ENCODE measurements at places on chromosomes 2 and 18.

- DNase-seq, result no peak
Measured at GRCh38 chr2:18896125-18896764, 306.9 kb upstream of the NT5C1B start.

DNA sequence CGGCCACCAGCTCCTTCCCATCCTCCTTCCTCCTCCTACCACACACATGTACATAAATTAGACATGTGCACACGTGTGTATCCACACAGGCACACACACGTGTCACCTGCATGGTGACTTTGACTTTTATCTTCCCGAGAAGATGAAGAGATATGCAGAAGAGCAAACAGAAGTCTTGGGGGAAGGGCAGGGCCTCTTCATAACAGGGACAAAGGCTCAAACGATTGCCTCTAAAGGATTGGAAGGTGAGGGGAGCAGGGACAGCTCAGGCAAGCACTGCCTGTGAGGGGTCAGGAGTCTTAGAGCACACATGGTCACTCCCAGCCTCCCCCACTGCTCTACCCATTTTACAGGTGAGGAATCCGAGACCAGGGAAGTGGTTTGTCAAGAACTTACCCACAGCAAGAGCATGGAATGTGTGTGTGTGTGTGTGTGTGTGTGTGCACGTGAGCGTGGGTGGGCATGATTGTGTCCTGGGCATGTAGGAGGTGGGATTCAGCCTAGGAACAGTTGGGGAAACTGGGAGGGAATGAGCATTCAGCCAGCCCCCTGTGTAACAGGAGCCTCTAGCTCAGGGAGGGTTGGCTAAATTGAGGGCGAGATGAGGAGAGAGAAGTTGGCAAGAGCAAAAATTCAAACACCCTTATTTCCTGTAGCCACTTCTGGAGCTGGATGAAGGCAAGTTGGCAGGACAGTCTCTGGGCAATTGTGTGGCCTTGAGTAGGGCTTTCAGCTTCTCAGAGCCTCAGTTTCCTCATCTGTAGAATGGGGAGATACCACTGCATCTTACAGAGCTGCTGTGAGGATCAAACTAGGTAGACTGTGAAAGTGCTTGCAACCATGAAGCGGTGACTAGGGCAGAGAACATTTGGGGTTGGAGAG is 24.2 kb downstream of the CIB4 start:
- no peak for DNase-seq

- DNase-seq, result no peak
Measured at GRCh38 chr2:172375251-172375650, 52.1 kb upstream of the ITGA6 start.

- no peak for DNase-seq
Measured at GRCh38 chr2:235324324-235324723, 169.5 kb upstream of the AGAP1 start.

- no peak for DNase-seq
Measured at GRCh38 chr2:7694076-7694985, 777.1 kb downstream of the RNF144A start.

- no peak for DNase-seq
Measured at GRCh38 chr2:77314721-77315120, 207.5 kb downstream of the LRRTM4 start.

GRCh38 chr18:46040033-46040746 is 31.9 kb downstream of the PSTPIP2 start:
- DNase-seq, result no peak

- DNase-seq, result no peak
Measured at GRCh38 chr2:70705160-70705850, 62.7 kb downstream of the ADD2 start.

- DNase-seq, result no peak
Measured at GRCh38 chr2:128997166-128997866, 678.6 kb upstream of the HS6ST1 start.

DNA sequence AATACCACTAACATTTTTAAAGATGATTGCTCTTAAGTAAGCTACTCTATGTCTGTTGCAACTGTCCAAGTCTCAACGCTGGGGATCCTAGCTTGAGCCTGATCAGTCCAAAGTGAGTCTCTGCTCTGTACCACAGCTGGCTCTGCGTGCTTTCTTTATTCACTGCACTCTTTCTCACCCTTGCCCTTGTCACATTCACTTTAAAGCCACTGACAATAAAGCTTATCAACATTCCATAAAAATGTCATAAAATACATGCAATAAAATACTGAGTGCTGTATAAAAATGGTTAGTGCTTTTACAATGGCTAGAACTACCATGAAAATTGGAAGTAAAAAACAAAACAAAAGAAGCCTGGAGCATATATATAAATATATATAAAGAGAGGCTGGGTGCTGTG is 45.5 kb upstream of the LRRTM4 start:
- no peak for DNase-seq

DNA sequence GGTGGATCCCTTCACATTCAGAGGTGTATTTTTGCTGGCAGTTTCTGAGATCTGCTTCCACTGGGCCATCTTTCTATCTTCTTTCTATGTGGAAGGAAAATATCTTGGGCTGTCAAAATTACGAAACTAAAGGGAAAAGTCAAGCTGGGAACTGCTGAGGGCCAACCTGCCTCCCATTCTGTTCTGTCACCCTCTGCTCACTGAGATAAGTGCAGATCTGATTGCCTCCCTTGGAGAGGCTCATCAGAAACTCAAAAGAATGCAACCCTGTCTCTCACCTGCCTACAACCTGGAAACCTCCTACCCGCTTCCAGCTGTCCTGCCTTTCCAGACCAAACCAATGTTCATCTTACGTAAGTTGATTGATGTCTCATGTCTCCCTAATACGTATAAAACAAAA is 26.5 kb downstream of the RAX start:
- DNase-seq, result no peak

DNA sequence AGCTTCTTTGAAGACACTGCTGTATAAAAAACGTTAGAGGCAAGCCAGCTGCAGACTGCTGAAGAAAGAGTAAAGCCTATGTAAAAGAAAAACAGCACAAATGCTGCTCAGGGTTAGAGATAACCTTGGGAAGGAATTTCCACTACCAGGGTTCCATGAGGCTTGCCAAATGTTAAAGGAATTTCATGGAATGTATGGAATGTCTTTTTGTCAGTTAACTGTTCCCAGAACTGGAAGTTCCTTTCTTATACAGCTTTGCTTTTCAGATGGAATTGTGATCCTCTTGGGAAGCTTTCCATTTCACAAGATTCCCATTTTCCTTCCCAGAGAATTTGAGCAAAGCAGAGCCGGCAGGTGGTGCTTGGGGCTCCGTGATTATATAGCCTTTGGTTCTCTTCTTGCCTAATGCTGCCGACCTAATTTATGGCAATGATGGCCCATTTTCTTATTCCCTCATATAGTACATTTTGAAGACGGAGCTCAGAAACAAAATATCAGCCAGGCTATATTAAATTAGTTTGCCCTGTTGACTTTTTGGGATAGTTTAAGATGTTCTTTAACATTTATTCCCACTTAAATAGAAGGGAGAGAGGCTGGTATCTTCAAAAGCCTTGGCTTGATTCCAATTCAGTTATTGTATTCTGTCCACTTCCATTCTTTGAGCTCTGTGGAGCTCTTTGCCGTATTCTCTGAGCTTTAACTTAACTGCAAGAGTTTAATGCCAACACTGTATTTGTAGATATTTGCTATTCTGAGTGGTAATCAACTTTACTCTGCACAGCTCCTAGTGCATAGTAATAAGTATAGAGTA is 162.3 kb downstream of the PHLPP1 start:
- DNase-seq, result peak; percentile 72

DNA sequence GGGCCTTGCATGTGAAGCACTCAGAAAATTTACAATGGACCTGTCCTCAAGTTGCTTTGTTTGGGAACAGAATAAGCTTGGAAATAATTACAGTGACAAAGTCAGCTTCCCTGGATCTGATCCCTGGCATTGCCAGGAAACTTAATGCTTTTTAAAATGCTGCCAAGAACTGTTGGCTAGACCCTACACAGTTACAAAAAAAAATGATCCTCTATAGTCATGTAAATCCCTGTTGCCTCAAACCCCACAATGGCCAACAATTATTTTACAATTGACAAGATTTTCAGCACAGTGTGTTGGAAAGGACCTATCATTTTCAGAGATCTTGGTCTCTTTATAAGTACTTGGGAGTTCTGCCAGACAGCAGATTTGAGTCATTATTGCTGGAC is 470.4 kb upstream of the ACVR2A start:
- DNase-seq, result peak; percentile 83

- DNase-seq, result peak; percentile 7
Measured at GRCh38 chr18:3995476-3996102, 459.5 kb downstream of the DLGAP1 start.

GRCh38 chr2:130834091-130834930 is 2.4 kb upstream of the ARHGEF4 start:
- DNase-seq, result no peak

Data from NCI-H1105 (cell line).